ENCODE measurements at places on chromosomes 5 and 9. TPM values are rescaled to one million over a fixed set of nuclear protein-coding genes. Genes with fewer than 3 reads are reported as not detected.
A peak's percentile ranks its signal among the peaks of the same experiment; 100 is the strongest.

Gene S1PR3
- not detected for total RNA-seq

Gene TLE1
- 0.48 TPM for total RNA-seq

Gene LAMC3
- not detected for total RNA-seq

Gene TAF11L10
- not detected for total RNA-seq

Gene CDH9
- not detected for total RNA-seq

Gene IL13
- total RNA-seq, result 32.9 TPM

Gene HBEGF
- total RNA-seq, result 67.9 TPM

DNA sequence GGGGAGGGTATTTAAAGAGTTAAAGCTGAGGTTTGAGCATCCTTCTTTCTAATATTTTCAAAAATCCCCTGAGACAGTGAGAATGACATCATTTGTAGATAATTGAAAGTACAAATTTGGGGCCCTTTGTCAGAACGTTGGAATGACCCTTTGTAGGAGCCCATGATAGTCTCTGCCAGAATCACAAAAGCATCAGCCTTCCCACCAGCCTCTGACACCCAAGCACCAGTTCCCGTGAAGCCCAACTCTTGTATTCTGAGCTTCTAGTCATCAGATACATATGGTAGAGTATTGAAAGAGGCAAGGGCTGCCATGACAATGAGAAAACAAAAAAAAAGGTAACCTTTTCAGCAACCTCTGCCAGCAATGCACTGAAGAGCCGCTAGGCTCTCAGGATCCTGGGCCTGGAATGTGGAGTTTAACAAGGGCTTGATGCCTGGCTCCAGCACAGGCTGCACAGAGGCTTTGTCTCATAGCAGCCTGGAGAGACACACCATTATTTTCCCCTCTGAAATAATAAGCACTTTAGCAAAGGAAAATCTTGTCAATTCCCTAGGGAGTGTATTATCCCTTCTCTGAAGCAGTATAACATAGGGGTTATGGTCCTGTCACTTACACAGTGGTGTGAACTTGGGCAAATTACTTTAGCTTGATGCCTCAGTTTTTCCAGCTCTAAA lies 114.4 kb downstream of the ZNF608 start:
- H3K27me3 ChIP-seq, result no peaks in the 10 kb centered on the region
- no peaks in the 10 kb centered on the region for H3K36me3 ChIP-seq
- no peak overlapping the region for H3K4me3 ChIP-seq
- DNase-seq, result no peak
- H3K4me1 ChIP-seq, result no peaks in the 10 kb centered on the region
- no peak overlapping the region for H3K27ac ChIP-seq

DNA sequence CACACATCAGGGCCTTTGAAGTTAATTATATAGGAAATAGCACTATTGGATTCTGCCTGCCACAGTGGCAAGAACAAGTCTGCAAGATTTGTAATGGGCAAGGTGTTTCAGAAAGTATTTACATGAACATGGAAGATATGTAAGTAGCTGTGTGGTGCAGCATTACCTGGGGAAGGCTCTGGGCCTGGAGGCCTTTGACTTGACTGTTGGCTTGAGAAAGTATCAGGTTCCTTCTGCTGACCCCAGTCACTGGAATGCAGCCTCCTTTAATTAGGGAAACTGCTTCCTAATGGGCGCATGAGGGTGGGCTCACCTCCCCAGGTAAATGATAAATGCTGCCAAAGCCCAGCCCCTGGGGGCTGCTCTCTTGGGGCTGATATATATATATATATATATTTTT lies 102.7 kb downstream of the GALNT10 start:
- H3K36me3 ChIP-seq, result peaks cover 28% of the 10 kb centered on the region
- no peak overlapping the region for H3K27ac ChIP-seq
- no peak for DNase-seq
- peaks cover 9% of the 10 kb centered on the region for H3K4me1 ChIP-seq

DNA sequence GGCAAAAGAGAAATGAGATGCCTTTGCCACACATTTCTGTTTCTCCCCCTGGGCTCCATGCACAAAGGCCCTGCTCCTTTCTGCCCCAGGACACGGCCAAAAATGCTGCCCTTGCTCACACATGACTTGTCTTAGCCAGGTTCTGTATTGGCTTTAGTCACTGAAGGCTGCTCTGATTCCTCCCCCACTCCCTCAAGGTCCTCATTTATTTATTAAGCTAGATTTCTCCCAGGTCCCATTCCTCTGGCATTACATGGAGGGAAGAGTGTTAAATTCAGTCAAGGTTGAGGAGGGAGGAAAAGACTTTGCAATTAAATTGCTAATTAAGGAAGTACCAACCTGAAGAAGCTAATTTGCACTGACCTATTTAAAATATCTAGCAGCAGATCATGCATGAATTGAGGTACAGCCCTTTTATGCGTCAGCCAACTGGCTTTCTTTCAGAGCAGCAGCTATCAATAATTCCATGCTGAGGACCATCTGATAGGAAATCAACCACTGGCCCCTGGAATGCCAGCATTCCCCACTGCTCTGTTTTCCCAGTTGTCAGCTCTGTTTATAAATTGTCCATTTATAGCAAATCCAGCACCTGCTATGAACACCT lies 81.2 kb upstream of the MAP3K1 start:
- H3K4me3 ChIP-seq, result no peak overlapping the region
- H3K27ac ChIP-seq, result no peak overlapping the region

DNA sequence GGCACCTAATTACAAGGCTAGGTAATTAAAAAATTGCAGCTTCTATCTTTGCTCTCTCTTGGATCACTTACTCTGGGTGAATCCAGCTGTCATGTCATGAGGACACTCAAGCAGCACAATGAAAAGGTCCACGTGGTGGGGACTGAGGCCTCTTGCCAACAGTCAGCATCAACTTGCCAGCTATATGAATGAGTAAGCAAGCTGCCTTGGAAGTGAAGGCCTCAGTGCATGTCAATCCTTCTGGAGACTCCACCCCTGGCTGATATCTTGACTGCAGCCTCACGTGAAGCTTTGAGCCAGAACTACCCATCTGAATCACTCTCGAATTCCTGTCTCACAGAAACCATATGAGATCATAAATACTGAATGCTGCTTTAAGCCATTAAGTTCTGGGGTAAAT lies 140.5 kb downstream of the SNX18 start:
- no peak overlapping the region for H3K4me3 ChIP-seq
- no peak for DNase-seq
- peaks cover 22% of the 10 kb centered on the region for H3K4me1 ChIP-seq
- H3K27ac ChIP-seq, result no peak overlapping the region
- H3K27me3 ChIP-seq, result no peaks in the 10 kb centered on the region

DNA sequence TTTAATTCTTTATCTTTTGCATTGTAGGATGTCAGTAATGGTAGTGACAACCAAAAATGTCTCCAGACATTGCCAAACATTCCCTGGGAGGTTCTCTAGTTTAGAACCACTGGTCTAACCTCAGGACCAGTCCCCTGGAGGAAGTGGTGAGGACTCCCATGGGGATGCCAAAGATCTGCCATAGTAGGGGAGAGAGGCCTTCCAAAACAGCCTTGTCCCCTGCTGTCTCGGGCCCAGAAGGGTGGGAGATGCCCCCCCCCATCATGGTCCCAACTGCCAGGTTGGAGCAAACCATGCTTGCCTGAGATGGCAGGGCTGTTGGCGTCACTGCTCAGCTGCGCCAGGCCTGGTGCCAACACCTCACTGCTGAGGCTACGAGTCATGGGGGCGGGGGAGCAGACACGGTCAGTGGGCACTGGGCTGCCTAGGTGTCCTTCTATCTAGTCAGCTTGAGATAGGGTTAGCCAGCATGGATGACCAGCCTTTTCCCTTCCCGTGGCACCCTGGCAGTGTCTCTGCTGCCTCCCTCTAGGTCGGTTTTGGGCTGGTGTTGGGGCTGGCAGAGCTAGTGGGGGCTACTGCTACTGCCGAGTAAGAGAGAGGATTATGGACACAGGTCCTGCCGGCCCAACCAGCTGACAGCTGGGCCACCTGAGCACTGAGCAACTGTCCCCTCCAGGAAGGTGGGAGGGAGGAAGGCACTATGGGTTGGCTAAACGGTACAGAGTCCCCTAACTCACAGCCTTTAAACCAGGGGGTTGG lies 8.3 kb upstream of the CXXC5 start:
- peaks cover 3% of the 10 kb centered on the region for H3K36me3 ChIP-seq
- DNase-seq, result no peak
- H3K27ac ChIP-seq, result no peak overlapping the region
- H3K4me3 ChIP-seq, result no peak overlapping the region
- H3K4me1 ChIP-seq, result peaks cover 29% of the 10 kb centered on the region

DNA sequence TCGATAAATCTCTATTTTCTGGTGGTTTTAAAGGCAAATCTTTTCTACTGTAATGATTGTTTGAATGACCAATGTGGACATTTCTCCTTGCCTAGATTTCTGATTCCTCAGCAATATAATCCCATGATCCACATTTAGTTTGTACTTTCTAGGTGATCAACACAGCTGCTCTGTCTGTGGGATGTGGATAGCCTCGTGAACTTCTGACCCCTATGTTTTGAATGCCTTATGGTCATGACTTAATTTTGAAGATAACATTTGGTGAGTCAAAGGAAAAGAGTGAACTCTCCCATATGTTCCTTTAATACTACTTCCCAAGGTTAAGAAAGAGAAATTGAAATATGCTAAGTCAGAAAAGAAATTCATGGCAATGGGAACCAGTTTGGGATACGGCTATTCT lies 147.5 kb downstream of the CAVIN4 start:
- no peaks in the 10 kb centered on the region for H3K4me1 ChIP-seq
- H3K36me3 ChIP-seq, result no peaks in the 10 kb centered on the region
- H3K4me3 ChIP-seq, result no peak overlapping the region
- DNase-seq, result no peak
- no peaks in the 10 kb centered on the region for H3K27me3 ChIP-seq

- H3K27ac ChIP-seq, result no peak overlapping the region
- H3K4me3 ChIP-seq, result no peak overlapping the region
- H3K27me3 ChIP-seq, result no peaks in the 10 kb centered on the region
- DNase-seq, result no peak
These were observed 53.9 kb downstream of the FXN start for GRCh38 chr9:69089491-69089890.

DNA sequence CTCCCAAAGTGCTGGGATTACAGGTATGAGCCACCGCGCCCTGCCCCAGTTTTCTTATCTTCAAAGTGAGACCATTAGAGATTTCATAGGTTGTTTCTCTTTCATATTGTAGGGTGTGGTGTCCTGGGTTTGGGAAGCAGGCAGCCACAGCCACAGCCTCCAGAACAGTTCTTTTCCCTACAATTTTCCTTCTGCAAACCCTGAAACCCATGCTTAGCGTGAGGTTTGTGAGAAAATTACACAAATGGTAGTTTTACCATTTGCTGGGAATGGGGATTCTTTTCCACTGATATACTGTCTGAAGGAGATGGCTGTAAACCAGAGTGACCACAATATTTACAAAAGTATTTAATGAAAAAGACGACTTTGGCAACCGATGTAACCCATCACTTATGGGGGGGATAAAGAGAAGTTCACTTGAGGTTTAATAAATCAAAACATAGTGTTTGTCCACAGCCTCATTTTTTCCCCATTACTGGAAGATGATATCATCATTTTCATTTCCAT lies 26.7 kb upstream of the ECM2 start:
- H3K36me3 ChIP-seq, result no peaks in the 10 kb centered on the region
- no peak overlapping the region for H3K27ac ChIP-seq

DNA sequence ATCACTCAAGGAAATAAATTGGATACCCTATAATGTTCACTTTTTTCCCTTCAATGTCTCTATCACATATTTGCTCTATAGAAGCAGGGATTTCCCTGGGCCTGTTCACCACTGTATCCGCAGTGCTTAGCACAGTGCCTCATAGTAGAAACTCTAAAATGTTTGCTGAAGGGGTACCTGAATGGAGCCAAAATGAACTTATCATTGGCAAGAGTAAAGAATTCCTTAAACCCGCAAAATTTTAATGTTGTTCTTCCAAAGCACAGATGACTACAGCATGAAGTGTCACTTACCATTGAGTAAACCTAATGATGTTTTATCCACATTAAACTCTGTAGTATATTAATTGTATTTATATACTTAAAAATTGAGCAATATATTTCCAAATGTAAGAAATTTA lies 96.1 kb downstream of the JAKMIP2 start:
- H3K4me3 ChIP-seq, result no peak overlapping the region
- H3K27me3 ChIP-seq, result no peaks in the 10 kb centered on the region
- H3K27ac ChIP-seq, result no peak overlapping the region
- no peak for DNase-seq

DNA sequence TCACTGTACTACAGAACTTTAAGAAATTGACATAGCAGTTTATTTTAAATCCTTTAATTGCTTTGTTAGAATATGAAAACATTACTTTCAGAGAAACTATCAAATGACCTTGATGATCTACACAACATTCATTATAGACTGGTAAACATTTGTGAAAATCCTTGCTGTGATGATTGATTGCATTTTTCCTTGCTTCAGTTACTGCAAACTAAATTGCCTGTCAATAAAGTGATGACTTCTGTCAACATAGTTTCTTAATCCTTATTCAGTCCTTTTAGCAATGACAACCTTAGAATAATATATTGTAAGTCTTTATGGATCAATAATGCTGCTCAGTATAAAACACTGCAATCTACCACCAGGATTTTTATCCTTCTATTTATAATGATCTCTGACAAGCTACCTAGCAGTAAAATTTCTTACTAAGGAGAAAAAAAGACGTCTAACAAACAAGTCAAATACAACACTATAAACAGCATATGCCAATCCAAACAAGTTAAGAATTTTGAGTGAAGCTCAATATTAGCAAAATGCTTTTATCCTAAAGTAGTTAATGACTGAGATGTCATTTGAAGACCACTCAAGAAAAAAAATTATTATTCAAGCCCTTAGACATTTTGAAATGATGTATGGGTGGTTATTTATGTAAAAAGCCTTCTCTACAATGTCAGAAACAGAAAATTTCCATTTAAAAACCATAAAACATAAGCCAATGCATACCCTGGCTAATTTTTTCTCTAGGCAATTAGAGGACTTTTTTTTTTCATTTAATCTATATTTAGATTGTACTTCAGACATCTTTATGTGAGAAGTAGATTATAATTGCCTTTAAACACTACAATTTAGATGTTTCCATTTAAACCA lies 105.5 kb downstream of the FBXL17 start:
- H3K4me1 ChIP-seq, result peaks cover 5% of the 10 kb centered on the region
- DNase-seq, result no peak
- H3K27ac ChIP-seq, result no peak overlapping the region
- H3K4me3 ChIP-seq, result no peak overlapping the region
- no peaks in the 10 kb centered on the region for H3K27me3 ChIP-seq
- H3K36me3 ChIP-seq, result peaks cover under 1% of the 10 kb centered on the region

GRCh38 chr5:175032741-175033151 lies 308.4 kb downstream of the MSX2 start:
- DNase-seq, result no peak
- no peak overlapping the region for H3K27ac ChIP-seq
- H3K4me1 ChIP-seq, result no peaks in the 10 kb centered on the region
- H3K36me3 ChIP-seq, result no peaks in the 10 kb centered on the region
- no peak overlapping the region for H3K4me3 ChIP-seq

GRCh38 chr9:104319685-104320084 lies 184.4 kb upstream of the OR13F1 start:
- no peak overlapping the region for H3K27ac ChIP-seq
- H3K27me3 ChIP-seq, result no peaks in the 10 kb centered on the region
- no peak overlapping the region for H3K4me3 ChIP-seq
- no peak for DNase-seq
- no peaks in the 10 kb centered on the region for H3K36me3 ChIP-seq
- no peaks in the 10 kb centered on the region for H3K4me1 ChIP-seq

- peaks cover 50% of the 10 kb centered on the region for H3K36me3 ChIP-seq
- no peak for DNase-seq
- H3K4me3 ChIP-seq, result peak overlapping the region; percentile 94
These were observed 1.4 kb downstream of the MXD3 start for GRCh38 chr5:177310332-177310731.

- DNase-seq, result no peak
- H3K4me1 ChIP-seq, result no peaks in the 10 kb centered on the region
- no peak overlapping the region for H3K27ac ChIP-seq
These were observed 136.0 kb upstream of the ALDH1B1 start for GRCh38 chr9:38256461-38256860.

All from activated CD4-positive, alpha-beta memory T cell treated with anti-CD3 and anti-CD28 coated beads, Interleukin-2, amount 10 ng/mL, durations not matched to agents 7 days and 5 days (primary cell).